ENCODE measurements at places on chromosomes 5 and 9. TPM values are rescaled to one million over a fixed set of nuclear protein-coding genes. Genes with fewer than 3 reads are reported as not detected.
A peak's percentile ranks its signal among the peaks of the same experiment; 100 is the strongest.

The TAF1L gene
- not detected for total RNA-seq

The QRFP gene
- not detected for total RNA-seq

The GCNT4 gene
- total RNA-seq: 5.2 TPM

The CATSPER3 gene
- total RNA-seq: 0.65 TPM

The SLC34A3 gene
- total RNA-seq: not detected

The ESM1 gene
- not detected for total RNA-seq

The PBX3 gene
- total RNA-seq: 50.1 TPM

The NSG2 gene
- 5.4 TPM for total RNA-seq

DNA sequence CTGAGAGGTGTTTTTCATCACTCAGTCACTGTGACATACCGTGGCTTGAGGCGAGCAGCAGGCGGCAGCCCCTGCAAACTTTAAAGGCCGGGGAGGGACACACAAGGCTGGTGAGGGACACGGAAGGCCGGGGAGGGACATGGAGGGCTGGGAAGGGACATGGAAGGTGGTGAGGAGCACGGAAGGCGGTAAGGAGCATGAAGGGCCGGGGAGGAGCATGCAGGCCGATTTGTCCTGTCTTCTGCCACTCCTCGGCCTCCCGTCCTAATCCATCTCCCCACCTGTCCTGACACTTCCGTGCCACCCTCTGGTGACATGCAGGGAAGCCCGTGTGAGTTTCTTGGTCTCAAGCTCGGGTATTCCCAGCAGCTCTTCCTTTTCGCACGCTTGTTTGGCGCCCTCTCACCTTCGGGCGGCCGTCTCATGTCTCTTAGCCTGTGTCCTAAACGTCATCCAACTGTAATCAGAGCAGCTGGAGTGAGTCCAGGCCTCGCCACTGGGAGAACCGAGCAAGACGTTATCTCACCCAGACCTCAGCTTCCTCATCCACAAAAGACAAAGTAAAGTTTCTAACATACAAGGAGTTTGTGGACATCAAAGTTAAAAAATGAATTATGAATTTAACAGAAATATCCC lies 126.5 kb downstream of the MRPL36 start:
- no peak for DNase-seq

- no peak for DNase-seq
Measured at GRCh38 chr5:180323160-180323559, 30.0 kb downstream of the GFPT2 start.

DNA sequence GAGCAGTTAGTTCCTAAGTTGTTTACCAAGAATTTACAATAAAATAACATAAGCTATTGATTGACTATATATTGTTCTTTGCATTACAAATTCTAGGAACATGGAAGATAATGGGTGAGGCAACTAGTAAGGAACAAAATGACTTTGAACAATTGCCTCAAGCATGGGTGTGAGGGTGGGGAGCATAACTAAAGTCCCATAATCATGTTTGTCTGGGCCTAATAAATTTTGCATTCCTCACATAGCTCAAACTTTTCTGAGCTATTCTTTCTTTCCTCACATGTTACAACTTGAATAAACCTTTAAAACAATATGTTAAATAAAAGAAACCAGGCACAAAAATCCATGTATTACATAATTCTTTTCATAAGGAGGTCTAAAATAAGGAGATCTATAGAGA lies 1066.1 kb downstream of the NR2F1-AS1 start:
- no peak for DNase-seq

DNA sequence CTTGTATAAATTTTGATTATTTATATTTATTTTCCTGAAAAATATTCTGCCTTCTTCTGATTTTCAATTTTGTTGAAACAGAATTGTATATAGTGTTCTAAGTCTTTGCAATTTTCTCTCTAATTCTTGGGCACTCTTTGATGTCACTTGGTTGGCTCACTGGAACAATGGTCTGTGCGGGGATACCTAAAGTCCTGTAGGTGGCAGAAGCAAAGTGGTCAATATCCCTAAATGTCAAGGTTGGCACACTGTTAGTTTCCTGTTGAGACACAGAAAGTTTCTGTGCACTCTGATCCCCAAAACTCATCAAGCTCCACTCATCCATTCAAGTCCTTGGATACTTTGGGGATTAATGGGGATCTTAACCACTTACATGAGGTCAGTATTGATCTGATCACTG lies 480.8 kb upstream of the CCNG1 start:
- no peak for DNase-seq

GRCh38 chr5:179417016-179417415 lies 71.8 kb upstream of the ADAMTS2 start:
- DNase-seq: no peak

GRCh38 chr5:144142139-144142823 lies 28.2 kb downstream of the YIPF5 start:
- DNase-seq: no peak

GRCh38 chr9:34556949-34557348 lies 32.6 kb downstream of the CNTFR start:
- no peak for DNase-seq

- DNase-seq: no peak
Measured at GRCh38 chr9:134150557-134151214, 13.7 kb downstream of the RNU6ATAC start.

DNA sequence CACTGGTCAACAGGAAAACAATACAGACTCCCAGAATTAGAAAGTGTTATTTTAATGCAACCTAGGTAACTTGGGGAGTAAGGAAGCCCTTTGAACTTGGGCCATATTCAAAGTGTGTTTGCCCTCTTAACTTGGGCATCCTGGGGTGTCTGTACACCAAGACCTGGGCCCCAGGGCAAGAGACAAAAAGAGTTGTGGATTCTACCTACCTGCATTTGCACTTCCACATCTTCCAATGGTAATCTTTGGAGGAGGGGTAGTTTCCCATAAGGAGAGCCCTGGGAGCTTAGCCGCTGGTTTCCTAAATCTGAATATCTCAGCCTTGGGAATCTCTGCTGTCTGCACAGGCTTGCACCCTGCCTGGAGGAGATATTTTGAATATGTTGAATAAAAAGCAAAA lies 8.5 kb downstream of the WNT8A start:
- DNase-seq: no peak

DNA sequence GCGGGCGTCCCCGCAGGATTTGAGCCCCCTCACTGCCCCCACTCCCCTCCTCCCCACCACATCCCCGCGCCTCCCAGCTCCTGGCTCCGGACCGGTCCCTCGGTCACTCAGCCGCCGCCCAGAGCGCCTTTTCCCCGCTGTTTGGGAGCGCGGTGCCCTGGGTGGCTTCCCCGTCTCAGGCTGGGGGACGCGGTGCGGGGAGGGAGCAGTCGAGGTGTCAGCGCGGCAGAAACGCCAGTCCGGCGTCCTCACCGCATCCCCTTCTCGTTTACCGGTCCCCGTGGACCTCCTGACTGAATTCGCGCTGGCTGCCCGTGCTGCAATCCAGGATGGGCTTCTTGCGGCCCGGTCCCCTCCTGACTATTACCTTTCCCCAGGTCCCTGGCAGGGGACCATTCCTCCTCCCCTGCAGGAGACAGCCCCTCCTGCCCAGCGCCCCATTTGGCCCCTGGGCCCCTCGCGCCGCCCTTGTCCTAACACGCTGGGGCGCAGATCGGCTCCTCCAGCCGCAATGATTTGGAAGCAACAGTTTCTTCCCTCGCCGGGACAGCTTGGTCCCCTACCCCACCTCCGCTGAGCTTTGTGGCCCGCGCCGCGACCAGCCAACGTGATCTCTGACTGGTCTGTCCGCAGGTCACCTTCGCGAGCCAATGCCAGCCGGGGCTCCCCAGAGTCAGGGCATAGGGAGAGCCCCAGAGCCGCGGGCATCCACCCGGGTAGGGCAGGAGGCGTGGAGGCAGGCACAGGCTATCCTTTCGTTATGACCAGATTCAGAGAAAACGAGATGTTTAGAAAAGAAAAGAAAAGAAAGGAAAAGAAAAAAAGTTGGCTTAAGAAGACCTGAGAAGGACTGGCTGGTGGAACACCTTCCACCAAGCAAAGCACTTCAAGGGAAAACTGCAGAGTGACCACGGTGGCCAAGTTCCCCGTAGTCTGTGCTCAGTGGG lies 1.2 kb downstream of the ANKRD33B start:
- DNase-seq: no peak

DNA sequence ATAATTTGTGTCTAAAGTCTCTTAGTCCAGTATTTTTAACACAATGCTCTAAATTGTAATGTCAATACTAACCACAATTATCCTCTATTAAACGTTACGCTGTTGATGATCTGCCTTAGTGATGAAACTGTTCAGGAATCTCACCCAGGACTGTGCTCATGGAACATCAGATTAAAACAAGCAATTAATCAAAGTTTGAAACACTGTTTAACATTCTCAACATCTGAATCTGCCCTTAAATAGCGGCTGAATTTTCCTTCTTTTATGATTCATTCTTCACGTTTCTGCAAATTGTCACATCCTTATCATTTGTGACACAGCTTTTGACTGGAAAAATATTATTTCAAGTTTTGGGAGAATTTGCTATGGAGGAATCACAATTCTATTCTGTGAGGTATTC lies 113.8 kb downstream of the MARCHF11 start:
- DNase-seq: no peak

DNA sequence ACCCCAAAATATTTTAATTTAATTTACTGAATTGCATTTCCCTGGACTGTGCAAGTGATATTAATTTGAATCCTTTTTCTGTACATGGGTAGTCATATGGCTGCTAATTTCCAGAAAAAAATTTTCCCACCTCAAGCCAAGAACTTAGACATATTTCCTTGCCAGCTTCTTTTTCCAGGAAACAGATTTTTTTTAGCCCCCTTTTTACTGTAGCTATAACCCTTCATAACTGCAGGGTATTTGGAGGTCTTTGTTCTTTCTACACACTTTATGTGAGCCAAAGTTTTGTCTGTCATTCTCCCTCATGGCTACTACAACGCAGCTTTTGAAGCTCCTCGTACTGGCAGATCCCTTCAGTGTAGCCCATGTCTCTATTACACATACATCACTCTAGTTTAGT lies 261.2 kb upstream of the PIK3R1 start:
- no peak for DNase-seq

DNA sequence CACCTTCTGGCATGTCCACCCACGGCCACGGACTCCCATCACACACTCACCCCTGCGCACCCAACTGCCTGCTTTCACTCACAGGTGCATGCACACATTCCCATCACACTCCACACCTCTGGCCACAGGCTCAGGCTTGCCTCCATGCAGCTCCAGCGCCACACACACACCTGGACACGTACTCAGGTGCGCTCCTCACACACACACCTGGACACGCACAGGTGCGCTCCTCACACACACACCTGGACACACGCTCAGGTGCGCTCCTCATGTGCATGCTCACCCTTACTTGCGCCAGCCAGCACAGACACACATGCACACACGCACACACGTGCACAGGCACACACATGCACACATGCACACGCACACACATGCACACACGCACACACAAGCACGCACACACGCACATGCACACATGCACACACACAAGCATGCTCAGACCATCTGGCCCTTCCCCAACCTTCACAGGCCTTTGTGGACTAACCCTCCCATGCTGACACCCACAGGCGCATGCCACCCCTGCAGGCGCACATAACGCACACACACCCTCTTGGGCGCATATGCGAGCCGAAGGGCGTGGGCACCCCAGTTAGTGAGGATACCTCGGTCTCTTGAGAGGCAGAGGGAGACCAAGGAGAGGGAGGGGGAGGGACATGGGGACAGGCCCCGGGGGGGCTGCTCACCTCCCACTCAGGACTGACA lies 8.3 kb downstream of the GRIN1 start:
- no peak for DNase-seq

GRCh38 chr5:128574041-128574440 lies 36.0 kb upstream of the FBN2 start:
- no peak for DNase-seq

DNA sequence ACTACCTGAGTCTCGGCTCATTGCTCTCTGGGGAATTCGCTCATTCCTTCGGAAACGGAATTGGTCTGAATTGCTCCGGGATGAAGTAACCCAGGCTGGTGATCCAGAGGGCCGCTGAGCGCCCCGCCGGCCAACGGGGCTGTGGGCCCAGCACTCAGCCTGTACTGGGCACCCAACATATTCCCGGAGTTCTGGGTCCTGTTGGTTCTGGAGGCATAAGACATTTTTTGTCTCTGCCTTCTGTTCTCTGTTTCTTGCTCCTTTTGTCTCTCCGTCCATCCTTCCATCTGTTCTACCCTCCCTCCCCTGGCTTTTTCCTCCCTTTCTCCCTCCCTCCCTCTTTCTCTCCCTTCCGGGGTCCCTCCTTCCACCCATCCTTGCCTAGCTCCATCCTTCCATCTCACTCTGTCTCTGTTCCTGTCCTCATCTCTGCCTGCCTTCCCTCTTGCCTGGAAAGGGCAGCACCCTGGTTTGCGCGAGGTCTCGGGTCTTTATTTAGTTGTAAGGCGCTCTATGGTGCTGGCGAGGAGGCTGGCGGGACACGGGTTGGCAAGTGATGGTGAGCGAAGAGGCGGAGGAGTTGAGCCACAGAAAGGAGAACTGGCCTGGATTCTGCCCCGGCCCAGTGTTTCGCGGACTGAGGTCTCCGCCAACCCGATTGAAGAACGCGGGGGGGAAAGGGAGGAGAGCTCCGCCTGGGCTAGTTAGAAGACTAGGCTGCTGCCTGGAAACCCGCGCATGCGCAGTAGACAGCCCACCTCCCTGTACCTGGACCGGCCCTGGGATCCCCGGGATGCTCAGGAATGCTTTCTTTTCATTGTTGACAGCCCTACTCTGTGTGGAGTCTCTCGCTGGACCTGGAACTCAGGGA lies 1468.0 kb downstream of the FOXD4L5 start:
- peak; percentile 97 for DNase-seq

GRCh38 chr5:343461-344401 lies 22.2 kb downstream of the AHRR start:
- no peak for DNase-seq

- DNase-seq: no peak
Measured at GRCh38 chr5:170345971-170346370, 43.2 kb downstream of the KCNMB1 start.

DNA sequence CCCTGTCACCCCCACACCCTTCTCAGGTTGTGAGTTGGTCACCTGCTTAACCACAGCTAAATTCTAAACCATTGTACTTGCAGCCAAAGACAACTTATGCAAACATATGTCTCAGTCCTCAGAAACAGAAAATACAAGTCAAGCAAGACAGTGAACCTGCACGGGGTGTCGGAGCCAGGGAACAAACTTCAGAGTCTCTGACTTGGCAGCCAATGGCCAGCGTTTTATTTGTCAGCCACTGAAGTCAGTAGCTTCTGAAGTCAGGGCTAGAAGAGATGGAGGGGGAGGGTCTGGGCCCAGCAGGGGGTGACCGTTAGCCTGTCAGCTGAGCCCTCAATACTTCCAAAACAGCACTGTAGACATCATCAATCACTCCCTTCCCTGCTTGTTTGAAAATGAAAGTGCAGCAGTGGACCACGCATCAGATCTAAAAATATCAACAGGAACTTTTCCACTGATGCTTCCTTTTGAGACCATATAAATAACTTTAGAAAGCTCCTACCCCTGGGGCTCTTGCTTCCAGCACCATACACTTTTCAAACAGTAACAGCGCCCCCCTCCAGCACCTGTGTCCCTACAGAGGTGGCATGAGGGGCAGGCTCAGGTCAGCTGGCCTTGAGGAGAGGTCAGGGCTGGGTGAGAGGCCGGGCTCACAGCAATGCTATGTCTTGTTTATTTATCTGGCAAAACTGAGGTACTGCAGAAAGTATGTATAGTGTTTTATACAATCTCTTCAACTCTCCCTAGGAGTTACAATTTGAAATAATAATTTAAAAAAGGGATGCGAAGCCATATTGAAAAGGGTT lies 142.5 kb downstream of the ACER2 start:
- no peak for DNase-seq
